ENCODE measurements at places on chromosomes 7 and 10.

DNA sequence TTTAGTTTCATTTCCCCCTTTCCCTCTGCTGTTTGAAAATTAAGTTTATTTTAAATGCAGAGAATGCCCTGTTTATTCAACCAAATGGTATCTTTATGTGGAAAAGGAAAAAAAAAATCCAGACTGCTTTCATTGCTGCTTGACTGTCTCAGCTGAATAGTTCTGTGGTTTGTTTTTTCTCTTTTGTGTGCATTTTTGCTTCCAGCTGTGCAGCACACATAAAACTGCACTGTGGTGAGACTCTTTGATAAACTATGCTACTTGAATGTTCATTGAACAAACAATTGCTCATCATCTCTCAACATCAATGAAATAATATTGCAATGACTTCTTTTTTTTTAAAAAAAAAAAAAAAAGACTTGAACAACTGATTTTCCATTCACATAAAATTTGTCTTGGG, 78.6 kb upstream of the GLI3 start:
- peak; percentile 34 for DNase-seq

- DNase-seq = peak; percentile 79
Measured at GRCh38 chr10:33509231-33509831, 174.9 kb upstream of the NRP1 start.

DNA sequence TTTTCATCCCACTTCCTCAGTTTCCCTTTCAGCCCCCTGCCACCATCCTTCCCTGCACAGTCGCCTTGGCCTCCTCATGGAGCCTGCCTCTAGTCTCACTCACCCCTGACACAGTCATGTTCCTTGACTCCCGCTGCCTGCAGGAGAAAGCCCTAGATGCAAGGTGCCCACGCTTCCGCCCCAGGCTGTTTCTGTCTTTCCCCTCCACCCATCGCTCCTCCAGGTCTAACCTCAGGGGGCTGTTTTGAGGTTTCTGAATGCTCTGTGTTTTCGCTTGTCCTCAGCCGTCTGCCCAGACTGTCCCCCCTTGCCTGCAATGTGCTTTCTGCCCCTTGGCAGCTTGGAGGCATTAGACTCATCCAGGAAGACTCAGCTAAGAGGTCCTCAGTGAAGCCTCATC, 89.9 kb downstream of the EMX2 start:
- no peak for DNase-seq

DNA sequence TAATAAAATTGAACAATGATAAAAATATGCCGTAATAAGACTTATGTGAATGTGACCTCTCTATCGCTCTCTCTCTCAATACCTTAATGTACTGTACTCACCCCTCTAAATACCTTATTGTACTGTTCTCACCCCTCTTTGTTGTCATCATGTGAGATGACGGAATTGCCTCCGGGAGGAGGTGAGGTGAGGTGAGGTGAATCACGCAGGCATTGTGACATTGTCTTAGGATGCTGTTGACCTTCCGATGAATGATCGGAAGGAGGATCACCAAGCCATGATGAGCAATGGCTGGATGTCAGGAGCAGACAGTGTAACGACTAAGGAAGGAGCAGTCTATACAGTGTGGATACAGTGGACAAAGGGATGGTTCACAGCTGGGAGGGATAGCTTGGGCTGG, 87.4 kb upstream of the FAM20C start:
- DNase-seq = no peak

DNA sequence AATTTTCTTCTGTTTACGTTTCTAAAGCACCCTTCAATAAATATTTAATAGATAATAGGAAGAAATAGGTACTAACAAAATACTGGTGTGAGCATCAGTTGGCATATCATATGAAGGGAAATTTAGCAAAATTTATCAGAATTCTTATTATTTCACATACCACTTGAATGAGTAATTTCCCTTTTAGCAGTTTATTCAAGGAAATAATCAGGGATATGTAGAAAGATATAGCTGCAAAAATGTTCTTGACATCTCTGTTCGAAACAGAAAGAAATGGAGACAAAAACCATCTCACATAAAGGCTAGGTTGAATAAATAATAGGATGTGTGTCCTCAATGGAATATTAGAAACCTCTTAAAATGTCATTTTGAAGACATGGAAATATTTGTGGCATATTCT, 35.8 kb upstream of the PIP4K2A start:
- DNase-seq = no peak

GRCh38 chr10:25278180-25278579, 103.4 kb downstream of the GPR158 start:
- no peak for DNase-seq

DNA sequence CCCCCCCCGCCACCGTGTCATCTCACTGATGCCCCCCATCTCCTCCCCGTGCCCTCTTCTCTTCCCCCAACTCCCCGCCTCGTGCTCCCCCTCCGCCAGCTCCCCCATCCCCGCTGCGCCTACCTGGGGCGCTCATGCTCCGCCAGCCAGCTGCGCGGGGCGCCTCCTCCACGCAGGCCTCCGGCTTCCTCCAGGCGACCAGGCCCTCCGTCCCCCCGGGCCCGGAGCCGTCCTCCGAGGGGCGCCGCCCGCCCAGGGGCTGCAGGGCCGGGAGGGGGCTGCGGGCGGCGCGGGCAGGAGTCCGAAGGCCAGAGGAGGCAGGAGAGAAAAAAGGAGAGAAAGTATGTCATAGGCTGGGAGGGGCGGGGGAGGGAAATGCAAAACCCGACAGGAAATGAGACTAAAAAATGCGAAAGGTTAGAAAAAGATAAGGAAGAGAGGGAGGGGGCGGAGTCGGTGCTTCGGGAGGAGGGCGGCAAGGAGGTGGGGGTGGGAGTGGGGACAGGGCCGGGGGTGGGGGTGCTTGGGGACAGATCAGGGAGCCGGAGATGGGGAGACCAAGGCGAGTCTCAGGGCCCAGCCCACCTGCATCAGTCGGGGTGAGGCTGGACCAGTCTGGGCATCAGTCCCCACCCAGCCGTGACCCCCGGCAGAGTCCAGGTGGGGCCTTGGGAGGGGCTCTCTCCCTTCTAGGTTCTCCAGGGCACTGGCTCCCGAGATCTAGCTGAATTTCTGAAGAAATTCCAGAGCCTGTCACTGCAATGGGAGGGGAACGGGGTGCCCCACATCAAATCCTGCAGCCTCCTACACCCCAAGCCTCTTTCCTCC, at the start of gene CARD11:
Gene CARD11, minus strand, starts transcription at position 324 of the 828 bp plus-strand sequence. CDS start 85,361 bp downstream, outside the sequence.
- DNase-seq = no peak

- DNase-seq = no peak
Measured at GRCh38 chr10:106226828-106227227, 937.7 kb downstream of the SORCS1 start.

GRCh38 chr7:83574616-83575015, 74.3 kb downstream of the SEMA3E start:
- DNase-seq = no peak

DNA sequence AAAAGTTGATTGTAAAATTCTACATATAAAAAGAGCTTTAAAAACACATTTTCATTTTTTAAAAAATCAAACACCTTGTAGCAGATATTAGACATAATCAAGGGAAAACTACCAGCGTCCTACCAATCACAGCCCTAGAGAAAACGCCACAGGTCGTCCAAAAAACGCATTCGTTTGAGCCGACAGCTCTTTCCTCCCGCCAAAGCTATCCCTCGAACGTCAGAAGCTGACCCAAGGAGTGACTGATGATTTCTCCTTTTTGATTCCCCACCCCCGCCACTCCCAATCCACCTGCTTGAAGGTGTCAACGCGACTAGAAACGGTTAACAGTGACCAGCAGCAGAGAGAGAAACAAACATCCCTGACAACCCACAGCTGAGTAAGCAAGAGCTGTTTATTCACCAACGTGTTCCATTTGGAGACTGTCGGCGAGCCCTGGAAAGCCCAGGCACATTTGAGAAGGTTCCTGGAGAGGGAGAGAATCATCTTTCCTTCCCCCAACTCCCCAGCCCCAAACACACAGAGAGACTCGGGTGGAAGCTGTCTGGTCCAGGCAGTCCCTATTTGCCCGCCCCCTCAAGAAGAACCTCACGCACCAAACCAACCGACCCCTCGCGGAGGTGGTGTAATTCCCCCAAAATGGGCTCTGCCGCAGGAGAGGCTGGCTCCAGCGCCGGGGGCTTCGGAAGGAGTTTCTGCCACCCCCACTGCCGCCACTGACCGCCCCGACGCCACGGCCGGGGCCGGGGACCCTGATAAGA, 622 bp downstream of the CPEB3 start:
- DNase-seq = peak; percentile 49

GRCh38 chr7:149253665-149254064, 8.3 kb upstream of the ZNF783 start:
- DNase-seq = no peak

GRCh38 chr7:43294080-43294630, 181.7 kb downstream of the HECW1 start:
- peak; percentile 44 for DNase-seq

DNA sequence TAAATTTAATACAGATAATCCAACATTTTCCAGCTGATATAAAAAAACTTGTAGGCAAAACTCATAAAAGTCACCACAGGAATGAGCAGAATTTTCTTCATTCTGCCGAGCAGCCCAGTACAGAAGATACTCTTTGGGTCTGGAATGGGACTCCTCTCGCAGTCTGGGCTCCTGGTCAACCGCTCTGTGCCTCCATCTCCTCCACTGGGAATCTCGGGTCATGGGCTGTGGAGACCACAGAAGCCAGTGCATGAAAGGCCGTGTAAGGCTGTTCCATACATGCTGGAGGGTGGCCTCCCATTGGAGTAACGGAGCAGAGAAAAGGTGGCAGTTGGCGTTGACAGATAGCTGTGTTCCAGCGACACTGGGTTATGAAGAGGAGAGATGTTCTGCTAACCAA, 616.4 kb upstream of the MGMT start:
- DNase-seq = no peak

DNA sequence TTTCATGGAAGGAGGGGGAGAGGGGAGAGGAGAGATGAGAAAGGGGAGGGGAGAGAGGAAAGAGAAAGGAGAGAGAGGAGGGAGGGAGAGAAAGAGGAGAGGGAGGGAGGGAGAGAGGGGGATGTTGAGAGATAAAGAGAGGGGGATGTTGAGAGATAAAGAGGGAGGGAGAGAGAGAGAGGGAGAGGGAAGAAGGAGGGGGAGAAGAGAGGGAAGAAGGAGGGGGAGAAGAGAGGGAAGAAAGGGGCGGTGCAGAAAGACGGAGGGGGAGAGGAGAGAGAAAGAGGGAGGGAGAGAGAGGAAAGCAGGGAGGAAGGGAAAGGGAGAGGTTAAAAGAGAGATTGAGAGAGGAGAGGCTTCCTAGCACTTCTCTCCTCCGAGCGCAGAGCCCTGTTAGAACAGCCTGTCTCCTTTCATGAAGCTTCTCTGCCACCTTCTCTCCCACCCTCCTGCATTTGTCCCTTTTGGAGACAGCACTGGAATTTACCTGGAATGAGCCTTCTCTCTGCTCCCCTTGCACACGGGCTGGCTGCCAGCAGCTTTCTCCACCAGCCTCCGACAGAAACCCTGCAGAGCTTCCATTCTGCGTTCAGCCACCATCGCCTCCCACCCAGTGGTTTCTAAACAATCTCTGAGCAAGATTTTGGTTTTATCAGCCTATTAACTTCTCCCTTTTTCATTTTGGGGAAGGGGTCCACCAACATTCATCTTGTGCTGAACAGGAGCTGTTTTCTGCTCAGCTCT, 74.0 kb upstream of the CARD11 start:
- no peak for DNase-seq

DNA sequence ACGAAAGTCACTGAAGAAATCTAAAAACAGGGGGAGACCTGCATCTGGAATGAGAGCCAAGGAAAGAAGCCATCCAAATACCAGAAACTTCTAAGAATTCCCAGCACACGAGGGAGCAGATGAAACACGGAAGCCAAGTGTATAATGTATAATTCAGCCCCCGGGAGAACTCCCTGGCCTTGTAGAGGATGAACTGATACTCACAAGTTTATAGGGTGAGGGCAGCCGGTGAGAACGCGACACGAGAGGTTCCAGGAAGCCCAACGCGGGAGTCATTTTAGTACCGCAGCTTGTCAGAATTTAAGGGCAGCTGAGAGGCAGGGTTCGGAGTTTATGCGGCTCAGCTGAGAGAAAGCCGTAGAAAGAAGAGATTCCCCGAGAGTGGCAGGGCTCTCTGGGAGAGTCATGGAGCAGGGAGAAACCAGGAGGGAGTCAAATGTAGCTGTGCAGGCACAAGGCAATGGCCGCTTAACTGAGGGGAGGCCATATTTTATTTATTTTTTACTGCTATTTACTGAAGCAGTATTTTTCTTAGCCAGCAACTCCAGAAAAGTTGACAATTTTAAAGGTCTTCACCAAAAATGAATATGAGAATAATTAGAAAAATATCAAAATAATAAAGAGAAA, 164.0 kb downstream of the NPSR1 start:
- DNase-seq = no peak

DNA sequence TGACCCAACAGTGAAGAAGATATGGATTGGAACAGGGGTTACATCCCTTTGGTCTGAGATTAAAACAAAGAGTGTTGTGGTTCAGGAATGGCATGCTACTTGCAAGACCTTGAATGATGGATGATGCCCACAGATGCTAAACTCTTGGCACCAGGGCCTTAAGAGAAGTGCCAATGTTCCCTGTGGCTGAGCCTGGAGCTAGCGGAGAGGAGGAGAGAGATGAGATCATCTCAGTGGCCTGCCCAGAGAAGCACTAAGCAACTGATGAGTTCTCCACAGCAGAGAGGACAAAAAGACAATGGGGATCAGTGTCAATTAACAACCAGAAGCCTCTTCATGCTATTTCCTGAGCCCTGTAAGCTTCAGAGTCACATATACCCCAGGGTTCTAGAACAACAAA, 97.8 kb downstream of the ELAPOR2 start:
- no peak for DNase-seq
